ENCODE measurements at places on chromosomes 12 and 14. TPM values are rescaled to one million over a fixed set of nuclear protein-coding genes. Genes with fewer than 3 reads are reported as not detected.

The VWF gene
- 0.28 TPM for total RNA-seq

The GNB3 gene
- total RNA-seq = 2.1 TPM

The ATL1 gene
- 5.9 TPM for total RNA-seq

The PTGR2 gene
- 10.1 TPM for total RNA-seq

The VRTN gene
- not detected for total RNA-seq

The C14orf132 gene
- total RNA-seq = 4.1 TPM

The TBX3 gene
- total RNA-seq = 51.2 TPM

The DUSP16 gene
- total RNA-seq = 9.7 TPM

The C14orf39 gene
- total RNA-seq = not detected

The MYL2 gene
- total RNA-seq = 0.65 TPM

The ANKS1B gene
- total RNA-seq = 0.45 TPM

The INSM2 gene
- total RNA-seq = not detected

The BRF1 gene
- 25.4 TPM for total RNA-seq

The MGAT4C gene
- not detected for total RNA-seq

The CFAP54 gene
- total RNA-seq = 1.6 TPM

The PELI2 gene
- 1.0 TPM for total RNA-seq

The APOF gene
- not detected for total RNA-seq

The TTC6 gene
- 0.33 TPM for total RNA-seq

The RNASE3 gene
- not detected for total RNA-seq

The KLRC1 gene
- total RNA-seq = not detected

The PPHLN1 gene
- 52.8 TPM for total RNA-seq

The PPP4R4 gene
- total RNA-seq = 0.33 TPM

The EAPP gene
- total RNA-seq = 57.2 TPM

The GPD1 gene
- 0.07 TPM for total RNA-seq

The CEBPE gene
- total RNA-seq = not detected

The SAMD4A gene
- 7.6 TPM for total RNA-seq

The KRT85 gene
- total RNA-seq = not detected

The TEX52 gene
- total RNA-seq = not detected

The MDGA2 gene
- total RNA-seq = not detected

The GSG1 gene
- total RNA-seq = 0.35 TPM

The ITGA5 gene
- total RNA-seq = 184 TPM

The CLEC9A gene
- not detected for total RNA-seq

The SMARCC2 gene
- total RNA-seq = 27.7 TPM
